ENCODE measurements at places on chromosomes 3 and 15.

DNA sequence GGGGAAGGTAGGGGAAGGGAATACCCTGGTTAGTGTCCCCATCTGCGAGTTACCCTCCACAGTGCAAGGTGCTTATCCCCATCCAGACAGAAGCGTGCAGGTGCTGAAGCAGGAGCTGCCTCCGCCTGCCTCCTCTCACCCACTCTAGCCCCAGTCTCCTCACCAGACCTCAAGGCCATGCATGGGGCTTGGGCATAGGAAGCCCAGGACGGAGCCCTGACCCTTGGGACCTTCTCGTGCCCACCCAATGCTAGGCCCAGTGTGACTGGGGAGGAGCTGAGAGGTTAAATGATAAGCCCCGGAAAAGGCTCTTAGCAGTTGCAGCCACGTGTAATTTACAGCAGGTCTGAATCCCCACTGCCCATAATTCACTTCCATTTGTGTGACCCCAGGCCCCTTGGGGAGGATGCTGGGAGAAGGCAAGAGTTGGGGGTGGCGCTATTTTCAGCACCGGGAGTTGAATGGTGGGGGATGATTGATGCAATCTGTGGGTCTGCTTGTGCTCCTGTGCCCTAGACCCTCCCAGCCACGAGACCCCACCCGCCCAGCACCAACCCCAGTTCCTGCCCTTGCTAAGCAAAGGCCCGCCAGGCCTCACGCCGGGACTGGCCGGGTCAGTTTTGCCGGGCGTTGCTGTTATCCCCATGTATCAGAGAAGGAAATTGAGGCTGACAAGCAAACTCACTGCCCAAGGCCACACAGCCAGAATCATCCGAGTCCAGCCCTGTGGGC is 14.5 kb upstream of the PLXND1 start:
- no peak for DNase-seq

GRCh38 chr3:139198929-139199328 is 144.9 kb upstream of the MRPS22 start:
- no peak for DNase-seq

DNA sequence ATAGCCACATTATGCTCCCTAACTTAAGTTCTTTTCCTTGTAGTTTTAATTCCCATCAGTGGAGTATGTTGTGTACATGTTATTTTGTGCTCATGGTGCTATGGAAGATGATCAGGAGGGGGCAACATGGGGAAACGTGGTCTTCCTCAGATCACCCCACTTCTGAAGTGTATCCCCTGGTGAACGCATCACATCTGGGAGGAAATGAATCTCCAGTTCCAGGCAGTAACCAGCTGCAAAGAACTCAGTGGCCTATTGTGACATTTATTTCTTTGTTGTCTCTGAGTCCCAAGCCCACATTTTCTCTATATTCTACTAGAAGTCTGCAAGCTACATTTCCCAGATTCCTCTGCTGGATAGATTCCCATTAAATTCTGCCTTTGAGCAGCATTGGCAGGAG is 217.0 kb downstream of the SATB1 start:
- DNase-seq = no peak

GRCh38 chr3:192130534-192131132 is 596.7 kb downstream of the FGF12 start:
- no peak for DNase-seq

DNA sequence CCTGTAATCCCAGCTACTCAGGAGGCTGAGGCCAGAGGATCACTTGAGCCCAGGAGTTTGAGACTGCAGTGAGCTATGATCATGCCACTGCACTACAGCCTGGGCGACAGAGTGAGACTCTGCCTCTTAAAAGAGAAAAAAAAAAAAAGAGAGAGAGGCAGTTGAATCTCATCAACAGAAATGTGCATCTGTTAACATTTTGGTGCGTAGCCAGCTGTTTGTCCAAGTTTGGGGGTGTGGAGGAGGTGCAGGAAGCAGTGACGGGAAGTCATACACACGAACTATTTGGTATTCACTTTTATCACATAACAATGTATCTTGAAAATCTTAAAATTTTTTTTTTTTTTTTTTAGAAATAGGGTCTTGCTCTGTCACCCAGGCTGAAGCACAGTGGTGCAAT is 18.2 kb upstream of the CEMIP start:
- no peak for DNase-seq

DNA sequence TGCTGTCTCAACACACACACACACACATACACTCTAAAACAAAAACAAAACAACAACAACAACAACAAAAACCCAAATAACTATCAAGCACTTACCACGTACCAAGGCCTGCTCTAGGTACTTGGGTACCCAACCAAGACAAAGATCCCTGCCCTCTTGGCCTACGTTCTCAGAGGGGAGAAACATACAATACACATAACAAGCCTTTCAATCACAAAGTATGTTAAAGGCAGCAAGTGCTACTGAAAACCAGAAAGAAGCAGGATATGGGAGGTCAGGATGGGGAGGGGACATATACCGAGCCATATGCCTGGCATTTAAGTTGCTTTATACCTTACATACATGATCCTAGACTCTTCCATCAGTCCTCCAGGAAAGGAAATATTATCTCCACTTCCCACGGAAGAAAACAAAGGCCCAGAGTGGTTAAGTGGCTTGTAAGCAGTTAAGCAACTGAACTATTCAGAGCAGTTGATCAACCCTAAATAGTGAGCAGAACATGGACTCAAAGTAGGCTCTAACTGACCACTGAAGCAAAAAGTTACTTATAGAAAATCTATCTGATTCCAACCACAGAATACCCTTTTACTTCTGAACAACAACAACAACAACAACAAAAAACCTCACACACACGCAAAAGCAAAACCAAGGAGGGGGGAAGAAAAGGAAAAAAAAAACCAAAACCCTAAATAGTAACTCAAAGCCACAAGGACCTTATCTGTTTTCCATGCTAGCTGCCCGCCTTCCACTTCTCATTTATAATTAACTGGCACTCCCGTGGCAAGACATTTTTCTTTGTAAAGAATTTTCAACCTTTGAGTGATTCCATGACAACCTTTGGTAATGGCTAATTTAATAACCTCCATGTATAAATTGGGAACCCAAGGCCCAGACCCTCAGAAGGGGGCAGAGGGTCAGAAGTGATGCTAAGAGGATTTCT is 21.0 kb downstream of the PRICKLE2 start:
- DNase-seq = no peak

- DNase-seq = no peak
These were observed 21.7 kb downstream of the PRR20G start for GRCh38 chr3:127266186-127266585.

DNA sequence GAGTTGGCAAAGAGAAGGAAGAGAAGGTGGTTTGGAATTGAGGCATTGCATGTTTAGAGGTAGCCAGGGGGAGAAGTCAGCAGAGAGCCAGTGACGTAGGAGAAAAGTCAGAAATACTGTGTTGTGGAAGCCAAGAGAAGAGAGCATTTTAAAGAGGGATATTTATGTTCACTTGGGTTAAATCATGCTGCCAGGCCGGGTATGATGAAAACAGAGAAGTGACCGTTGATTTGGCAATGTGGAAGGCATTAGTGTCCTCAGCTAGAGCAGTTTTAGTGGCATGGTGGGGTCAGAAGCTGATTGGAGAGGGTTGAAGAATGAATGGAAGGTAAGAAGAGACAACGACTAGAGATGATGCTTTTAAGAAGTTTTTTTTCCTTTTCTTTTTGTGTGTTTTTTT is 24.5 kb downstream of the RASA2 start:
- DNase-seq = no peak

DNA sequence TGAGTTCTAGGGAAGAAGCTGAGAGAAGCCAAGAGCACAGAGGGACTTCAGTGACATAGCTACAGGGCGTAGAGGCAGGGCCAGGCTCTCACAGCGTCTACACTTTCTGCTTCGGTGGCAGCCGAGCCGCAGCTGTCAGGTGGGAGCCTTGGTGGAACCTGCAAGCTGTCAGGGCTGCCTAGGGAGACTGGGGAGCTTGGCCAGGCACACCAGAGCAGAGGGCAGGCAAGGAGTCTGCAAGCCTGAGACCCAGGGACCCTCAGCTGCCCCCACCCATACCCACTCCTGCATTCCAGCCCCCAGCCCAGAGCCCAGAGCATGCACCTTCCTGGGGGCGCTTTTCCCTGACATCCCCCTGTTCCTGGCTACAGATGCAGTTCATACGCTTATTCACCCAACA is 13.4 kb upstream of the KLF15 start:
- no peak for DNase-seq

DNA sequence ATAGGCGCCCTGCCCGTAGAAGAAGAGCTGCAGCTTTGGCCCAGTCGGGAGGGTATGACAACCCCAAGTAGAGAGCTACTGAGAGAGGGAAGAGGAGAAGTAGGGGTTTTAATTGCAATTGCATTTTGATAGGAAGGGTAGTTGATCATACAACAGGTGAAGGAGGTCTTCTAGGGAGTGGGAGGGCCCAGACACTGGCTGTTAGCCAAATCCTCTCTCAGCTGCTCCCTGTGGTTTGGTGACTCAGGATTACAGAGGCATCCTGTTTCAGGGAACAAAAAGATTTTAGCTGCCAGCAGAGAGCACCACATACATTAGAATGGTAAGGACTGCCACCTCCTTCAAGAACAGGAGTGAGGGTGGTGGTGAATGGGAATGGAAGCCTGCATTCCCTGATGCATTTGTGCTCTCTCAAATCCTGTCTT is 408.9 kb upstream of the THBS1 start:
- DNase-seq = no peak

- no peak for DNase-seq
These were observed 65.5 kb upstream of the HRH1 start for GRCh38 chr3:11088831-11089230.

- DNase-seq = no peak
These were observed 8.0 kb upstream of the CAMKV start for GRCh38 chr3:49877716-49878115.

- no peak for DNase-seq
These were observed 34.0 kb downstream of the PCSK6 start for GRCh38 chr15:101455291-101456025.

GRCh38 chr3:33937628-33938027 is 139.2 kb downstream of the PDCD6IP start:
- no peak for DNase-seq

- DNase-seq = no peak
These were observed 12.3 kb downstream of the NUDT16 start for GRCh38 chr3:131393868-131394267.

GRCh38 chr3:120153294-120153693 is 59.0 kb upstream of the GSK3B start:
- DNase-seq = no peak

- DNase-seq = peak; percentile 1
These were observed 27.0 kb downstream of the CHCHD6 start for GRCh38 chr3:126731044-126731443.

GRCh38 chr3:71421820-71422566 is 161.5 kb downstream of the FOXP1 start:
- peak; percentile 65 for DNase-seq

- DNase-seq = no peak
These were observed 46.7 kb downstream of the TOP2B start for GRCh38 chr3:25618028-25618427.

- DNase-seq = no peak
These were observed 33.2 kb upstream of the MME start for GRCh38 chr3:155046935-155047334.

GRCh38 chr3:75048650-75049049 is 434.2 kb upstream of the CNTN3 start:
- no peak for DNase-seq

DNA sequence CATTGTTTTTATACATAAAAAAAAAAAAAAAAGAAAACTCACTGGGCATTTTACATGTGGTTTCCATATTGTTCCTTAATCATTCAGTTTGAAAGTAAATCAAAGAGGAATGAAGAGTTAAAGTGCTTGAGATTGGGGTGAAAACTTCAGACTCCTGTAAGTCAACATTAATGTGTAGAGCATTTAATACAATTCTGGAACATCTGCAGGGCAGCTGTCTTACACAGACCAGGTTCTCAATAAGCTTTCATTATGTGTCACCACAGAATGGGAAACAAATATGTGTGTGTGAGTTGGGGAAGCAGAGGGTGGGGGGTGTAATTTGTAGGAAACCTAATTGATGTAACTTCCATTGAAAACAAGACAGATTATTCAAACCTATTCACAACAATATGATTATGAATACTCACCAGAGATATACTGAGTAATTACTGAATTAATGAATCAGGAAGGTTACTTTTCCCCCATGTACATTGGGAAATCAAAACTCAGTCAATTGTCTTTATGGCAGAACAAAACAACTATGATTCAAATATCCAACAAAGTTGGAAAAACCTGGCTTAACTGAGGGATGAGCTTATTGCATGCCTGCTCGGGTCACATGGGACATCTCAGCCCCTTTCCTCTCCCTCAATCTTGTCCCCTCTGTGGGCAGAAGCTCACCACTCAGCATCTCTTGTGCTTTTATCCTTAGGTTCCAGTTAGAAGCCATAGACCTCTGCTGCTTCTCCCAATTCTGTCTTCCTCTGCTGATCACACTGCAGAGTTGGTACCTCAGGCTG is 281.2 kb upstream of the THBS1 start:
- DNase-seq = no peak

- DNase-seq = peak; percentile 17
These were observed 95.4 kb downstream of the PLOD2 start for GRCh38 chr3:146065573-146066006.

DNA sequence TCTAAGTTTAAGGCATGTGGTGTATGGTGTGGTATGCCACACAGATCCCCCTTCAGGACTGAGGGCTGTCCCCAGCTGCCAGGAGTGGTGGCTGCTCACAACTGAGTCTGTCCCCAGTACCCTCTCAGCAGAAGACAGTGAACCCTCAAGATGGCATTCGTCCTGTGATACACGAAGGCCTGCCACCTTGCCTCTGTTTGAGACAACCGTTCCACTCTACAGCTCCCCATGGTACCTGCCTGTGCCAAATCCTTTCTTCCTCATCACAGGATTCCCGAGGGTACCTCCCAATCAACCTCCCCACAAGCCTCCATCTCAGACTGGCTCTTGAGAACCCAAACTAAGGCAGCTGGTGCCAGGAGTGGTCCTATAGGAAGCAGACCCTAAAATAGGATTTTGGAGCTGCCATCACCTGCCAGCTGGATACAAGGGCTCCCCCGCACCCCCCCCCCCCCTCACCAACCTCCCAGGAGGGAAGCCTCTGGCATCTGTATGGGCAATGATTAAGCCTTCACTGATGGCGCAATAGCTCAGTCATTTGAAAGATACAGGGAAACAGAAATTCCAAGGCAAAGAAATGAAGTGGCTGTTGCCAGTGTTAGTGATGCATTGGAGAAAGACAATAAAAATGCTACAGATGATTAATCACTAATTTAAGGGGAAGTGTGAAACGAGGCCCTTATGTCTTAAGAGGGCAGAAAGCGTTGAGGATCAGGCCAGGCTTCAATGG is 230.0 kb upstream of the LYSMD4 start:
- no peak for DNase-seq

GRCh38 chr15:25789211-25789610 is 73.9 kb downstream of the ATP10A start:
- DNase-seq = no peak

- no peak for DNase-seq
These were observed 47.5 kb downstream of the ACAP2 start for GRCh38 chr3:195395208-195395816.

GRCh38 chr3:98796334-98796733 is 33.2 kb downstream of the ST3GAL6 start:
- DNase-seq = no peak

All from CD4-positive, alpha-beta T cell treated with Interleukin-21 for 1 hour (primary cell).